ENCODE measurements at places on chromosomes 5 and 9. TPM values are rescaled to one million over a fixed set of nuclear protein-coding genes. Genes with fewer than 3 reads are reported as not detected.

- no peak overlapping the region for H3K4me3 ChIP-seq
- H3K27ac ChIP-seq = no peak overlapping the region
- H3K4me1 ChIP-seq = no peaks in the 10 kb centered on the region
- DNase-seq = no peak
- no peaks in the 10 kb centered on the region for H3K36me3 ChIP-seq
- H3K27me3 ChIP-seq = no peaks in the 10 kb centered on the region
Observed at GRCh38 chr9:99635032-99635431, 186.7 kb upstream of the NR4A3 start.

DNA sequence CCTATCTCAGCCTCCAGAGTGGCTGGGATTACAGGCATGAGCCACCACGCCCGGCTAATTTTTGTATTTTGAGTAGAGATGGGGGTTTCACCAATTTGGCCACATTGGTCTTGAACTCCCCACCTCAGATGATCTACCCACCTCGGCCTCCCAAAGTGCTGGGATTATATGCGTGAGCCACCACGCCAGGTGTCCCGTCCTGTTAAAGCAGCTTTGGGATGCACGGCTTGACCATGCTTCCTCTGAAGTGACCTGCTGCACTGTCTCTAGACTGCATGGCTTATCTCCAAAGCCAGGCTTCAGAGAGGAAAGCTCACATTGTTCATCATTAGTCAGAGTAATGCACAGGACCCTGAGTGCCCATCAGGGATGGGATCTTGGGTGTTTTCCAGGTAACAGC, 45.4 kb downstream of the SEMA4D start:
- no peak overlapping the region for H3K4me3 ChIP-seq
- no peaks in the 10 kb centered on the region for H3K27me3 ChIP-seq
- H3K4me1 ChIP-seq = no peaks in the 10 kb centered on the region
- no peaks in the 10 kb centered on the region for H3K36me3 ChIP-seq
- no peak for DNase-seq

DNA sequence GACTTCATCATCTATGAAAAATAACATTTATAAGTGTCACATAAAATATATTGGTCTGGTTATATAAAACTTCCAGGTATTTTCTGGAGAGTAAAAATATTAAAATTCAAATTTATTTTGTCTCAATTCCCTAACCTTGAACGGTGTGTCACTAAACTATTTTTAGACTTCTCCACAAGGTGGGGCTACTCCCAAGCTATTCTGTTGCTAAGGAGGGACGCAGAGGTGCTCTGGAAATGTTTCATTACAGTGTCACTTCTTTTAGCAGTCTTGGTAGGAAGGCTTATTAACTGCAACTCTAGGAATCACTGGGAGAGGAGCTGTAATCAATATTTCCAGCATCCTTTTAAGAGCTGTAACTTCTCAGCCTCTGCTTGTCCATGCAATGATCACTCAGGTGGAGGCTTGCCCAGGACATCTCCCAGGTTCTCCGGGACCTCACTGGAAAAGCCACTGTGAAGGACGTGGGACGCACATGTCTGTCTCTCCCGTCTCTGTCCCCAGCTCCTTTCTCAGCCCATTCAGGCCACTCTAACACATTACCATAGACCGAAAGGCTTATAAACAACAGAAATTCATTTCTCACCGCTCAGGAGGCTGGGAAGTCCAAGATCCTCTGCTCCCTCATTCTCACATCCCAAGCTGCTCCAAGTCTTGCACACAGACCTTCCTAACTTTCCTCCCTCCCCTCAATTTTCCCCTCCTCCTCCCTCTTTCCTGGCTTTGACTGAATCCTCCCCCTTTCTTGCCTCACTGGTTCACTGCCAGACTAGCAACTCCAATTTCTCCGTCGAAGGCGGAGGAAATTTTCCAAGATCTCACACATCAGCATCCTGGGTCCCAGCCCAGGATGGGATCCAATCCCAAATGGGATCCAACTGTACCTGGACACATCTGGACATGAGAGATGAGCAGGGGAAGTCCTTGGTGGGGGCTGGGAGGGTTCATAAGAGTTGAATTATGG, 32.7 kb upstream of the DNAH5 start:
- no peaks in the 10 kb centered on the region for H3K36me3 ChIP-seq
- H3K27ac ChIP-seq = no peak overlapping the region
- H3K4me1 ChIP-seq = no peaks in the 10 kb centered on the region
- DNase-seq = no peak

DNA sequence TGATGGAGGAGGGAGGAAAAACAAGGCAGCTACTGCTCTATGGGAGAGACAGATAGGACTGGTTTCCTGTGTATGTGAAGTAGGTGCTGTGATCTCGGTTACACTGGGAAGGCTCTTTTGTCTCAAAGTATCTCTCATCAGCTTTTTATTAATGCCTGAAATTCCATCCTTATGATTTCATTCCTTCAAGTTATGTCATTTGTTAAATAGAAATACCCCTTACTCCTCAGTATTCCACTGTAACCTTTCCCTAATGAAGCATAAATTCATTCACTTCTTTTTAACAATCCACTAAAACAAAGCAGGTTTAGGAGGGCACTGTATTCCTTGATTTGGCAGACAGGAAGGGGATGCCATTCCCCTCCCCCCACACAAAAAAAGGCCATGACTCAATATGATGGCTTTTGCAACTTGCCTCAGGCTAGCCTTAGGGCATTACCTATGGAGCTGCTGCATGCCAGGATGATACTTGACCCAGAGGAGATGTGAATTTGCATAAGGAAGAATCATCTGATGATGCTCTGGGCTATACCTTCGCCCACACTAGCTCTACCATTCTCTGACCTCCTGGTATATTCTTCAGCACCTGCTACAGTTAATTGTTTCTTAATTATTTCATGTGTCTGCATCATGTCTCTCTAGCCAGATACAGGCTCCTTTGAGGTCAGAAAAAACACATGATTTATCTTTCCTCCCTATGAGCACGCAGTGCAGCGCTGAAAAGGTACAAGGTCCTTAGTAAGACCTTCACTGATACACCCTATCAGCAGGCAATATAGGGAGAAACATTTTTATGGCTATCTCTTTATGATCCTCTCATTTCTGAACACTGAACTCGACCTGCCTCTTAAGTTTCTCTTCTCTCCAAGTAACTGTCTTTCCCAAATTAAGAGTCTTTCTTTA, 26.3 kb downstream of the NR3C1 start:
- H3K4me3 ChIP-seq = no peak overlapping the region
- H3K36me3 ChIP-seq = no peaks in the 10 kb centered on the region
- no peak overlapping the region for H3K27ac ChIP-seq
- no peak for DNase-seq
- peaks cover 15% of the 10 kb centered on the region for H3K4me1 ChIP-seq
- H3K27me3 ChIP-seq = no peaks in the 10 kb centered on the region

- H3K36me3 ChIP-seq = no peaks in the 10 kb centered on the region
- no peaks in the 10 kb centered on the region for H3K27me3 ChIP-seq
- H3K4me1 ChIP-seq = no peaks in the 10 kb centered on the region
Observed at GRCh38 chr9:124339603-124340146, 75.6 kb downstream of the PSMB7 start.

Gene LCN15
- total RNA-seq = not detected

Gene TAF1L
- total RNA-seq = 0.06 TPM

DNA sequence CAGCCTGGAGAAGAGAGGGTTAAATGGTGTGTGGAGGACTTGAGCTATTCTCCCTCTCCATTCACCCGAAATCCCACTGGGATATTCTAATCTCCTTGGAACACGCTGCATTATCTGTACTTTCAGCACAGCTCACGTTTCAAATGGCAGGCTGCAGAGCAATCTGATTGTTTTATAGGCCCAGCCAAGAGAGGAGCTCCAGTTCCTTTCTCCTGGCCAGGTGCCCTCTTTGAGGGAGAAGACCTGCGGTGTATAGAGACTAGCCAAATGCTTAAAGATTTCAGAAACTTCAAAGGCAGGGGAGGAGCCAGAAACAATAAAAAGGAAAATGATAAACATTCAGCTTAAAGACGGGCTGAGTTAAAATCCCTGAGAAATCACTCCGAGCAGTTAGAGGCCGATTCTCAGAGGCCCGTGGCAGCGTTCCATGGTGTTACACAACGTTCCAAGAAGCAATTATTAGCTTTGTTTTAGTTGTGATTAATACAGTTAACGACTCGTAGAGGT, 564.0 kb upstream of the KLF4 start:
- no peak overlapping the region for H3K4me3 ChIP-seq
- H3K27ac ChIP-seq = no peak overlapping the region
- DNase-seq = peak; percentile 88
- H3K4me1 ChIP-seq = no peaks in the 10 kb centered on the region
- H3K36me3 ChIP-seq = no peaks in the 10 kb centered on the region
- no peaks in the 10 kb centered on the region for H3K27me3 ChIP-seq

DNA sequence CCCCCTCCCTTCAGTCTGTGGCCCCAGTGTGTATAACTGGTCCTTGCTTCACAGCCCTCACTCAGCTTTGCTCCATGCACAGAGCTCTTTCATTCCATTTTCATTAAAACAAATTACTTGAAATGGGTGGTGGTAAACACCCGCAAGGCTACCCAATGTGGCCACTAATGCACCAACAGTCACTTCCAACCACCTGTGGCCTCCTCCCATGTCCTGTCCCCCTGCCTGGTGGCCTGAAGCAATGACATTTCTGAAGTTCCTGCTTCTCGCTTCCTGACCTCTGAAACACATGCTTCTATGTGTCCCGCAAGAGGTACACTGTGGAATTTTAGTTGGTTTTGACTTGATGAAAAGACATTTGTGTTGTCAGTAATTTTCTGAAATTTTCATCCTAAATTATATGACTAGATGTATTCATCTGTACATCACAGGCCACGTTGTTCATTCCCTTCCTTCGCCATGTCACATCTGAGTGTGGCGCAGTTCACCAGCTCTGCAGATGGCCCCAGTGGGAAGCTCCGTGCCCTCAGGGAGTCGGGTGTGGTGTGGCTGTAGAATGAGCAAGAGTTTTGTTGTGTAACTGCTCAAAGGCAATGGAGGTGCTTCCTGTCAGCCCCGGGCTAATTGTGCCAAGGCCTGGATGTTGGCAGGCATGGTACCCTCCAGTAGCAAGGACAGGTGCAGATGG, 9.6 kb downstream of the ROPN1L start:
- no peaks in the 10 kb centered on the region for H3K36me3 ChIP-seq
- no peak for DNase-seq
- H3K27ac ChIP-seq = no peak overlapping the region
- H3K27me3 ChIP-seq = no peaks in the 10 kb centered on the region

GRCh38 chr9:34551751-34552605, 29.2 kb upstream of the ENHO start:
- no peak overlapping the region for H3K4me3 ChIP-seq
- H3K4me1 ChIP-seq = no peaks in the 10 kb centered on the region
- no peaks in the 10 kb centered on the region for H3K27me3 ChIP-seq
- H3K27ac ChIP-seq = no peak overlapping the region

GRCh38 chr5:165497707-165498106, 1992.3 kb downstream of the MAT2B start:
- no peaks in the 10 kb centered on the region for H3K4me1 ChIP-seq
- DNase-seq = no peak
- H3K27ac ChIP-seq = no peak overlapping the region
- H3K27me3 ChIP-seq = no peaks in the 10 kb centered on the region
- no peak overlapping the region for H3K4me3 ChIP-seq

- DNase-seq = no peak
- no peak overlapping the region for H3K4me3 ChIP-seq
- H3K27me3 ChIP-seq = no peaks in the 10 kb centered on the region
- no peaks in the 10 kb centered on the region for H3K4me1 ChIP-seq
- H3K27ac ChIP-seq = no peak overlapping the region
- H3K36me3 ChIP-seq = no peaks in the 10 kb centered on the region
Observed at GRCh38 chr5:80810425-80810824, 149.7 kb upstream of the RASGRF2 start.

GRCh38 chr5:146440870-146441495, 6.2 kb upstream of the TCERG1 start:
- no peak for DNase-seq
- H3K27ac ChIP-seq = no peak overlapping the region
- no peaks in the 10 kb centered on the region for H3K36me3 ChIP-seq
- no peaks in the 10 kb centered on the region for H3K4me1 ChIP-seq
- H3K4me3 ChIP-seq = no peak overlapping the region

GRCh38 chr5:54159893-54160195, 150.5 kb downstream of the ARL15 start:
- H3K36me3 ChIP-seq = no peaks in the 10 kb centered on the region
- DNase-seq = no peak
- H3K27me3 ChIP-seq = no peaks in the 10 kb centered on the region
- H3K4me1 ChIP-seq = no peaks in the 10 kb centered on the region

Gene PCDHGC4
- 6.1 TPM for total RNA-seq

DNA sequence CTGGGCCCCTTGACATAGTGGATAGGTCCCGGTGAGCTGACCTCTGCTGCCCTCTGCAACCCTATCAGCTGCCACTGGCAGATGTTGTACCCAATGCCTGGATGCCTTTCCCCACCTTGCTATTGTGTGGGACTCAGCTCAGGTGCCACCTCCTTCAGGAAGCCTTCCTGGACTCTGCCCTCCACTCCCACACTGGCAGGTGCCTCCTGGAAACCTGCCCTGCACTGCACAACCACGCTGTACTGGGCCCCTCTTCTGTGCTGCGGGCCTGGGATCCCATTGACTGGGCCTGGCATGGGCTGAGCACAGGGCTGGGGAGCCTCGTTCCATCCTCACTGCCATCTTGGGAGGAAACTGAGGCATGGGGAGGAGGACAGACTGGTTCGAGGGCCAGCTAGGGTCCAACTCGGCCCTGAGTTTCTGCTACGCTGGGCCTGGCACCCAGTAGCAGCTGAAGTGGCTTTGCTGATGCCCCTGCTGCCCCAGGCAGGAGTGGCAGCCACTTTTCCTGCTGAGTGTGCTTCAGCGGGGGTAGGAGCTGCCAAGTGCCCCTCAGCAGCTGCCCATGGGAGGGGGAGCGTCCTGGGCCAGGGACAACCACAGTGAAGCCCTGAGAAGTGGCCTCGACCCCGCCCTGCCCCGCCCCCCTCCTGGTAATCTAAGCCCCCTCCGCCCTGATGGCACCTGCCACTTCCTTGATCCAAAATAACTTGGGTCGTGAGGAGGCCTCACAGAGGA, 1.3 kb downstream of the AK1 start:
- no peak overlapping the region for H3K4me3 ChIP-seq
- H3K27ac ChIP-seq = no peak overlapping the region
- H3K27me3 ChIP-seq = no peaks in the 10 kb centered on the region
- H3K4me1 ChIP-seq = no peaks in the 10 kb centered on the region
- DNase-seq = peak; percentile 43

DNA sequence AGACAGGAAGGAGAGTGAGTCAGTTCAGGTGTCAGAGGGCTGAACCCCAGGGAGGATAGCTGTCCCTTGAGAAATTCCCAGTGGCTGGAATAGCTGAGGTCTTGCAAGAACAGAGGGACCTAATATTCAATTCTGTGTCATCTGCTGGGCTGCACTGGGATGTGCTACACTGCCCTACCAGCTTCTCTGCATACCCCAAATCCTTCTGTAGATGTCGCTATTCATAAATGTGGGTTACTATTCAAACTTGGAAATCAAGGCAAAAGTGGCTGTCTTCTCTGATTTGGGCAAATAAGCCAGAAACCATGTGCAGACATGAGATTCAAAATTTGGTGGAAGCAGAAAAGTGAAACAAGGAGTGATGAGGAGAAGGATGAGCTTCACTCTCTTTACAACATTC, 16.3 kb downstream of the TNFSF8 start:
- DNase-seq = no peak
- no peaks in the 10 kb centered on the region for H3K27me3 ChIP-seq
- H3K4me1 ChIP-seq = no peaks in the 10 kb centered on the region
- H3K27ac ChIP-seq = no peak overlapping the region
- no peaks in the 10 kb centered on the region for H3K36me3 ChIP-seq

All from aorta (tissue), 5 donors.